ENCODE measurements at places on chromosomes 2 and 18.
A peak's percentile ranks its signal among the peaks of the same experiment; 100 is the strongest.

DNA sequence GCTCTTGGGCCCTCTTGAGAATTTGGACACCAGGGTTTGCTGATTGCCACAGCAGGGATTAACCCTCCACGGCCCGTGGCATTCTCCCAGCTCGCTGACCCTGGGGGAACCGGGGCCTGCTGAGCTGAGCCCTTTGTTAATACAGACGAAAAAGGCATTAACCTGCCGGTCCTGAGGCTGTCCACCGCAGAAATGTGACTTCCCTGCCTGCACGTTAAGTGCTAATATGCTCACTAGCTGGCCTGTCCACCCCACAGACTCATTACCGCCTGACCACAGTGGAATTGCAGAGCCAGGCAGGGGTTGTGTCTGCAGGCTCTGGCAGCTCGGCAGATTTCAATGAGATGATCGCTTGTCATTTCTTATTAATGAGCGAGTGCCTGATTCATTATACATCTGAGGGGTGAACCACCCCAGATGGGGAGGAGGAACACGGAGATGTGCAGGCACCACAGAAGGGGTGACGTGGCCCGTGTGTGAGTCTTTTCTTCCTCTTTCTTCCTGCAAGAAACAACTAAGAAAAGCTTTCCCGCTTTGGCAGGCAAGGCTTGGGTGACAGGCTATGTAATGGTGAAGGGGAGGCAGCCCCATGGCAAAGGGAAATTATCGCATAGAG, 126.0 kb downstream of the GLI2 start:
- DNase-seq = peak; percentile 56

- DNase-seq = no peak
Measured at GRCh38 chr2:135615404-135615803, 84.1 kb downstream of the R3HDM1 start.

DNA sequence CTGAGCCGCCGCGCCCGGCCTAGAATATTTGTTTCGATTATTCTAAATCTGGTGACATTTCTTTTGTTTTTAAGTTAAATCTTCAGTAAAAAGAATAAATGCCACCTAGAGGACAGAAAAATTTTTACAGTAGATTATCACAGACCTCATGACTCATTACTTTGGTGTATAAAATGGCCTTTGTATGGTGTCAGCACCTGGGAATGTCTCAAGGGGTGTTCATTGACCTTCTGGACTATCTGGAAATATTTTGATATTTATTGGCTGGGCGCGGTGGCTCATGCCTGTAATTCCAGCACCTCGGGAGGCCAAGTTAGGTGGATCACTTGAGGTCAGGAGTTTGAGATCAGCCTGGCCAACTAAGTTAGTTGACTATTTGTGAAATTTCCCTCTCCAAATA, 30.3 kb upstream of the SLC30A6 start:
- DNase-seq = peak; percentile 79

- DNase-seq = no peak
Measured at GRCh38 chr2:27255187-27255586, 7.7 kb downstream of the SLC30A3 start.

- DNase-seq = peak; percentile 65
Measured at GRCh38 chr18:63646936-63647335, 2.9 kb upstream of the SERPINB4 start.

- no peak for DNase-seq
Measured at GRCh38 chr18:9333441-9334328, 888 bp upstream of the TWSG1 start.

DNA sequence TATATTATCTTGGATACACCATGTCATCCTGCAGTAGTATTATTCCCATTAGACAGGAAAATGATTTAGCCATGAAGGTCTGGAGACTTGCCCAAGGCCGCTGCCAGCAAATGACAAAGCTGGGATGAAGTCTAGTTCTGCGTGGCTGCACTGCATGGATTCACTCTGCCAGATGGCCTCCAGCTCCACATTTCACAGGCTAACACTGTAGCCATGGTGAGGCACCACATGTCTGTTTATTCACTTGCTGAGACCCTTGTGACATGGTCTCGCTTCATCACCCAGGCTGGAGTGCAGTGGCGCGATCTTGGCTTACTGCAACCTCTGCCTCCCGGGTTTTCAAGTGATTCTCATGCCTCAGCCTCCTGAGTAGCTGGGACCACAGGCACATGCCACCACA, 31.5 kb upstream of the SCG2 start:
- DNase-seq = no peak

DNA sequence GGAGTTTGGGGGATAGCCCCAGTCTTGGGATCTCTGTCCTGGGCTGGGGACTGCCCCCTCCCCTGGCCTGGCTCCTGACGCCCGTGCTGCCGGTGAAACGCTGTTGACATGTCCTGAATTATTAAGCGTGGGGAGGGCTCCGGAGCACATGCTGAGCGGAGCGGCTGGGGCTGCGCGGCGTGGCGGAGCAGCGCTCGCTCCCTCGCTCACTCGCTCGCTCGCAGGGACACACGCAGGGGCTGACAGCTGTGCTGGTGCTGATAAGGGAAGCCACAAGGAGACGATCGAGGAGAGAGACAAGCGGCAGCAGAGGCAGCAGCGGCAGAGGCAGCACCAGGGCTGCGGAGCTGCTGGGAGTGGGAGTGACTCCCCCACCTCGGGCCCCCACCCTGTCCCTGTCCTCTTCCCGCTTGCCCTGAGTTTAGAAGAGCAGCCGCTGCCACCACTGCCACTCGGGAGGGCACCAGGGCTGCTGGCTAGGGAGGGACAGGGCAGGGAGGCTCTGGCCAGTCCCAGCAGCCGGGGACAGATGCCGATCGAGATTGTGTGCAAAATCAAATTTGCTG, at the start of gene ASIC4:
TSS of gene ASIC4 (plus strand) at position 287 of the 566 bp plus-strand sequence. CDS start at position 530, 243 bp downstream.
- no peak for DNase-seq

DNA sequence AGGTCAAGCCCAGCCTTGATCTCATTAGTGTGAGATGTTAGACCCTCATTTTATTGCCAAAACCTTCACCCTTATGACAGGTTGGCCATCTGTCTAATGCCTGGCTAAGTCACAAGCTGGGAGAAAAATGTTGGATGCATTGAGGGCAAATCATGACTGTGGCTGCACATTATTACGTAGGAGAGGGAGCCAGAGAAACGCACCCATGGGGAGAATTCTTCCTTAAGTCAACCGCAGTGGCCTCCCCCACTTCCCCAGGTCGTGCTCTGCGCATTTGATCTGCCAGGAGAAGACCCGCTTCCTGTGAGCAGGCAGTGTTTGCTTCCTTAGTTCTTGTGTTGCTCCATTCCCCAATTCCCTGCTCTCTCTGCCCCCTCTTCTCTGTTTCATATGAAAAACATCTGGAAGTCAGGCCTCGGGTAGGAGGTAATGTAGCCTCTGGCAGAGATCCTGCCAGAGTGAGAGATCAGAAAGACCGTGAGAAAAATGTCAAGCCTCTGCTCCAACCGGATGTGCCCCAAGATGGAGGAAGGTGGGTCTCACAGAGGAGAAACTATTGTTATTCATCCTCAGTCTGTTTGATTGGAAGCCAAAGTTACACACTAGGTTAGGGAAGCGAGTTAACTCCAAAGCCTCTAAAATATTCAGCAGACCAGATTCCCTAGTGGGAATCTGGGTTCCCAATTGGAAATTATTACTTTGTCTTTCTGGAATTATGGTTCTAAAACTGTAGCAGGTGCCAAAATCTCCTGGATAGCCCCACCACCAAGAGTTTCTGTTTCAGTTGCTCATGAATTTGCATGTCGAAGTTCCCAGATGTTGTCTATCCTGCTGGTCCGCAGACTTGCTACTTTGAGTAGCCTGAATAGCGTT, 144.3 kb upstream of the PELI1 start:
- peak; percentile 93 for DNase-seq

GRCh38 chr18:63107171-63107845, 212.3 kb downstream of the BCL2 start:
- DNase-seq = no peak

DNA sequence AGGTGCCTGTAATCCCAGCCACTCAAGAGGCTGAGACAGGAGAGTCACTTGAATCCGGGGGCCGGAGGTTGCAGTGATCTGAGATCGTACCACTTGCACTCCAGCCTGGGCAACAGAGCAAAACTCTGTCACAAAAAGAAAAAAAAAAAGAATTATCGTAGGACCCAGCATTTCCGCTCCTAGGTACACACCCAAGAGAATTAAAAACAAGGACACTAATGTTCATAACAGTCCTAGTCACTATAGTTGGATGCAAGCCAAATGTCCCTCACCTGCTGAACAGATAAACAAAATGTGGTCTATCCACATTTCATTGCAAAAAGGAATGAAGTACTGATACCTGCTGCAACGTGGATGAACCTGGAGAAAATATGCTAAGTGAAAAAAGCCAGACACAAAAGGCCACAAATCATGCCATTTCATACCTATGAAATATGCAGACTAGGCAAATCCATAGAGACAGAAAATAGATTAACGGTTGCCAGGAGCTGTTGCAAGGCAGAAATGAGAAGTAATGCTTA, 21.2 kb downstream of the ADRA2B start:
- no peak for DNase-seq

DNA sequence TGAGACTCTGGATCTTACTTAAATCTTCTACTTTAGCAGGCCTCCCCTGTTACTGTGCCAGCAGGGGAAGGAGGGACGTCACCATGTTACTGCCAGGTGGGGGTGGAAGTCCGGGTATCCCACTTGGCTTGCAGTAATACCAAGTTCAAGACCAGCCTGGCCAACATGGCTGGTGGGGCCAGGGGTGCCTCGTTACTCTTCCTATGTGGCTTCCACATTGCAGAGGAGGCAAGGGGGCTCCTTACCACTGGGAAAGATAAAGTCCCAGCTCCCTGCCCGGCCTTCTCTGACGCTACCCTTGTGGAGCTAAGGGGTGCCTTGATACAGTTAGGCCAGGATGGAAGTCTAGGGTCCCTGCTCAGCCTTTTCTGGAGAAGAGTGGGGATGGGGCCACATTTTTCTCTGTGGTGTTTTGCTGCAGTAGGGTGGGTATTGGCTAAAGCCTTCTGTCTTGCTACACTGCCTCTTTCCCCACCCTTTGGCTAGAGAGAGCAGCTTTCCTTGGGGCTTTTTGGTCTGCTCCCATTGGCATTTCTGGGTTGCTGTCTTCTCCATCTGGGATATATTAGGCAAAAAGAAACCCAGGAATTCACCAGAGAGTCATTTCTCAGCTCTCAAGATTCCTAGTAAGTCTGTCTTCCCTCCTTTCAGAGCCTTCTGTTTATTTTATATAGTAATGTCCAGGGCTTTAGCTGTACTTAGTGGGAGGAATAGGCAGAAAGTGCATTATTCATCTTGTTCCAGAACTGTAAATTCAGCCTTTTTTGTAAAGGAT, 21.9 kb downstream of the ELMOD3 start:
- peak; percentile 49 for DNase-seq

- peak; percentile 54 for DNase-seq
Measured at GRCh38 chr2:236715077-236715476, 145.5 kb downstream of the ACKR3 start.

DNA sequence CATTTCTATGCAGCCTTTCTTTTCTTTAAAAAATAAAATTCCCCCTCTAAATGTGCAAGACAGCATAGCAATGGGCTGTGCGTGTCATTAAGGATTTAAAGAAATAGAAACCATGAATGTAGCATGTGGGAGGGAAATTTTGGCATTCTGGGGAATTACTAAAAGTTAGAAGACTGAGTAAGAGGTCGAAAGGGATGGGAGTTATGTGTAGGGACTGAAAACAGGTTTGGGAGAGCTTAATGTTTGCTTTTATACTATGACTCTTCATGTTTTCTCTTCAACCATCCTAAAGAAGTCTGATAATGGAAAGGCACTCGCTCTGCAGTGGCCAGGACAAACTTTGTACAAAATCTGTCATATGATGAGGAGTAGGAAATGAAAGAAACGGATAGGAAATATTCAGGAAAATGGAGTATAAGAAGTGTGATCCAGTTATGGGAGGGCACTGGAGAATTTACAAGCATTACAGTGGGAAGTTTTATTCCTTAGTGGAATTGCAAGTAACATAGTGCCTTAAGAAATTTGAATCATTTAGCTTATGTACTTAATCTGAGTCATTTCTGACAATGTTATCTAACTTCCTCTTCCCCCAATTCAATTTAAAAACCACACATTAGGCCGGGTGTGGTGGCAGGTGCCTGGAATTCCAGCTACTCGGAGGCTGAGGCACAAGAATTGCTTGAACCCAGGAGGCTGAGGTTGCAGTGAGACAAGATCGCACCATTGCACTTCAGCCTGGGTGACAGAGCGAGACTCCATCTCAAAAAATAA, 20.6 kb downstream of the TMEM87B start:
- no peak for DNase-seq

DNA sequence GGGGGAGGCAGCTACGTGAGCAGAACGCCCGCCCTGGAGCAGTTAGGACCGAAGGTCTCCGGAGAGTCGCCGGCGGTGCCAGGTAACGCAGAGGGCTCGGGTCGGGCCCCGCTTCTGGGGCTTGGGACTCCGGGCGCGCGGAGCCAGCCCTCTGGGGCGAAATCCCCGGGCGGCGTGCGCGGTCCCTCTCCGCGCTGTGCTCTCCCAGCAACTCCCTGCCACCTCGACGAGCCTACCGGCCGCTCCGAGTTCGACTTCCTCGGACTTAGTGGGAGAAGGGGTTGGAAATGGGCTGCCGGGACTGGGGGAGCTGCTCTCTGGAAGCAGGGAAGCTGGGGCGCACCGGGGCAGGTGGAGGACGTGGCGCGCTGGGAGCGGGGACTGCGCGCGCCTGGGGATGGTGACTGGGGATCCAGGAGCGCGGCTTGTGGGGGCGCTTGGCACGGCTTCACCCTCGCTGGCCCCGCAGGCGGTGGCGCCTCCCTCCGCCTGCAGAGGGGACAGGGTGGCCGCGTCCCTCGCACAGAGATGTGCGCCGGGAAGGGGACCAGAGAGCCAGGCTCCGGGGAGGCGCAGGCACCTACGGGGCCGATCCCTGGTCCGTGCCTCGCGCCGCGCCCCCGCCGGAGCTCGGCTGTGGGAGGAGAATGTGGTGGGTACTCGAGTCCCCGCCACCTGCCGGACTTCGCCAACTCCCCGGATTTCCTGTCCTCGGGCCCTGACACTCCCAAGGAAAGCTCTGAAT, 688 bp downstream of the CDH20 start:
- peak; percentile 14 for DNase-seq

- DNase-seq = no peak
Measured at GRCh38 chr18:42527766-42528165, 572.7 kb downstream of the PIK3C3 start.

GRCh38 chr2:27871802-27872201, 18.4 kb downstream of the RBKS start:
- no peak for DNase-seq

- DNase-seq = no peak
Measured at GRCh38 chr2:134433469-134433868, 179.6 kb downstream of the MGAT5 start.
